ENCODE measurements at places on chromosomes 6 and 20.

DNA sequence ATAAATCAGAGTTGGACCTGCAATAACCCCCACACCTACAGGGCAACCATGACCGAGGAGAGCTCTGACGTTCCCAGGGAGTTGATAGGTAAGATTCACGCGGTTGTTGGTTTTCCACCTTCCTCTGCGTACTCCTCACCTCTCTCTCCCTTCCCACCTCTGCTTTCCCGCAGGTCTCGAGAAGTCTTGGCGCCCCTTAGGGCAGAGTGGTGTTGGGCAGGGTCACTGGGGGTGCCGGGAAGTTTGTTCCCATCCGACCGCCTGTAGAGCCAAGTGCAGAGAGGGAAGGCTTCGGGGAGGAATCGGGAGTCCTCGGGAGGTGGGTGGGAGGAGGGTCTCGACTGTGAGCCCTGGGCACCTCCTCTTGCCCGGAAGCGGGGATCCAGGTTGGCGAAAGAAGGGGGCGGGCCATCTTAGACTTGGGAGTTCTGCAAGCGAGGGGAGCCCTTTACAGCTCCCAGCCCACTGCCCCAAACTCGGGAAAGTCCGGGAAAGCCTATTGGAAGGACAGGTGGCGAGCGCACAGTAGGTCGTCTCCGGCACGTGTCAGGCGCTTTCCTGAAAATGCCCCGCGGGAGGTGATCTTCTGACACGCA, 672 bp downstream of the CARMIL1 start:
- peak; percentile 6 for DNase-seq

GRCh38 chr20:32808438-32808837, 11.3 kb upstream of the MAPRE1 start:
- DNase-seq = no peak

- peak; percentile 48 for DNase-seq
These were observed 94.0 kb downstream of the SHLD1 start for GRCh38 chr20:5844063-5844681.

DNA sequence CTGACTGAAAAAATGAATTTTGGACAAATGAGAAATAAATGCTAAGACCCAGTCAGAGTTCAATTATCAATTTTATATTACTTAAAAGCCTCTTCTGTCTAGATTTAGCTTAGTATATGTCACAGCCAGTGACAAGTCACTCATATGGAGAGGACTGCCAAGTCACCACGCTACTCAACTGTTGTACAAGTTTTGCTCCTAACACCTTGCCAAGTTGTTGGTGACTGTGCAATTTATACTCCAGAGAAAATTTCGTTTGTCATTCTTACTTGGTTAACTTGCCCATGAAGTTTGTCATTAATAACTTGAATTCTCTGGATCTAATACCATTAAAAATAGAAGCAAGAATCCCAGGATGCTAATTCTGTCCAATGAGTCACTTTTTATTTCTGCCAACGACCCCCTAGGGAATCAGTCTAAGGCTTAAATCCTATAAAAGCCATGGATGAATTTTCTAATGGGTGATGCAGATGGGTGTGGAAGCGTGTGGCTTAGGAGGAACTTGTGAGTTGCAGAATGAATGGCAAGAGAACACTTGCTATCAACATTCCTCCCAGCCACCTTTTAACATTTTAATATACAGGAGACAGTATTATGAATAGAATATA, 30.4 kb upstream of the FBXO30 start:
- no peak for DNase-seq

DNA sequence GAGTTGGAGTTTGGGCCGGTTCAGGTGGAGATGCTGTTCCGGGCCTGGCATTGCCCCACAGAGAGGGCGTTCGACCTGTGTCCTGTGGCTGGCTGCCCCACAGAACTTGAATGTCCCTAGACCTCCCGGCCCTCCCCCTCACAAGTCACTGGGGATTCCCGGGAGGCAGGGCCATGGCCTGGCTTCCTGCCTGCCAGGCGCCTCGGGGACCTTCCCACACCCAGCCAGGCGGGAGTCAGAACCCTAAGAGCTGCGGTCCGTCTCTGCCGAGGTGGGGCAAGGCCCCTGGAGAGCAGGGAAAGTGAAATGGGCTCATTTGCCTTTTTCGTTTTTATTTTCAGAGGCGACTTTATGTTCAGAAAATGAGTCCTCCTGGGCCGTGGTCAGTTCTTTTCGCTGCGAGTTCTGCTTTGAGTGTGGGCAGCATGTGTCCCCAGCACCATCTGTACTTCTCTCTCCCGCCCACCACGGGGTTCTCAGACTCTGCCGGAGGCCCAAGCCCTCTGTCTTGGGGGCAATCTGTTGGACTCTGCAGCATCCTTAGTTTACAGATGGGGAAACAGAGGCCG, 8.5 kb downstream of the RBM38 start:
- DNase-seq = peak; percentile 58

All from stimulated activated CD4-positive, alpha-beta T cell treated with anti-CD3 and anti-CD28 coated beads, Interleukin-2, amount 100 ng/mL, for 48 hours (primary cell).